ENCODE measurements at places on chromosomes 11 and 22. TPM values are rescaled to one million over a fixed set of nuclear protein-coding genes. Genes with fewer than 3 reads are reported as not detected.
A peak's percentile ranks its signal among the peaks of the same experiment; 100 is the strongest.

- peak; percentile 1 for DNase-seq
These were observed 1768.6 kb downstream of the LRRC4C start for GRCh38 chr11:39690856-39691255.

DNA sequence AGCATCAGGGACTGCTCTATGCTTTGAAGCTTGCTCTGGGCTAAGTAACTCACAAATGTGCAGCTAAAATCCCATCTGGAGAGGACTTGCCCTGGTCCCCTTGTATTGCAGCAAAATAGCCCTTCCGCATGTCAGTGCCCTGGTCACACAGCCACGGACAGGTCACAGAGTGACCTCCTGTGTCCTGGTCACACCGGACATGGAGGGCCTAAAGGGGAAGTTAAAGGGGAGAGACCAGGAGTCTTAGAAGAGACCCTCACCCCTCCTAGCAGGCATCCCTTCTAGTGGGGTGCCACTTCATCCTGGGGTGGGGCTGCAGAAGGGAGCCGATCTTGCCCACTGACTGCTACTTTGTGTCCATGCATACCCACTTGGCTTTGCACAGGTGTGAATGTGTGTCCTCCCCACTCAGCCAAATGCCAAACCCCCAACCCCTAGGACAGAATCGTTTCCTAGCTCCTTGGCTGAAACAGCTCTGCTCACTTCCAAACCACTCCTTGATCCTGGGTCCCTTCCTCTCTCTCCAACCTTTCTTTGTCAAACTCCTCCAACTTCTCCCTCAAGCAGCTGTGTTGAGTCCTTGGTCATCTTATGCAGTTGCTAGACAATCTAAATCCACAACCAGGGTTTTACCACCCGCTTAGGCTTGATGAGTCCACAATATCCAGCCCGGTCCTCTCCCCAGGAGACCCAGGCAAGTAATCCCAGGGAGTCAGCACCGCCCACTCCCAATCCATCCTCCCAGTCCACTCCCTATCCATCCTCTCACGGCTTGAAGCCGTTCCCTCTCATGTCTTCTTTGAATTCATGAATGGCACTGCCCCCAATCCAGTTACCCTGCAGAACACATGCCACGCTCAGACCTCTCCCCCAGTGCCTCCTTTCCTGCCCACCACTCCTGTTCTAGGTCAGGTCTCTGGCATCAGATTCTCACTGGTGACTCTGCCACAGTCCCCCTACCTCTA, 3.3 kb upstream of the FXYD6 start:
- no peak for DNase-seq

CALCA gene
- not detected for polyA plus RNA-seq

- no peak for DNase-seq
These were observed 1320.5 kb downstream of the BRD1 start for GRCh38 chr22:48507171-48507570.

DNA sequence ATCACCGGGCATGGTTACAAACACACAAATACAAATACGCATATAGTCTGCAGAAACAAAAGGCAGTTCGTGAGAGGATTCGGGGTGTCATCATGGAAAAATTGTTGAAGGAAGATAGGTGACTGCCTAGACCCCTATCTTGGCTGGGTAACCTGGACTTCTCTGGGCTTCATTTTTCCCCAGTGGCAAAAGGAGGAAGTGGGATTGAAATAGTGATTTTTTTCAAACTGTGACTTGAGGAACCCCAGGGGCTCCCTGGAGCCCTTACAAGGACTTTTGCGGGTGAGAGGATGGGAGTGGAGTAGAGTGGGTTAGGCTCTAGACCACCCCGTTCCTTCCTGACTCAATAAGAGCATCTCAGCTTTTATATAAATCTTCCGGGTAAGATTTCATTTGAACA, 1.0 kb upstream of the ELF5 start:
- no peak for DNase-seq

Measured in hindlimb muscle (tissue), 1 donor.